ENCODE measurements at places on chromosomes 12 and 14.

DNA sequence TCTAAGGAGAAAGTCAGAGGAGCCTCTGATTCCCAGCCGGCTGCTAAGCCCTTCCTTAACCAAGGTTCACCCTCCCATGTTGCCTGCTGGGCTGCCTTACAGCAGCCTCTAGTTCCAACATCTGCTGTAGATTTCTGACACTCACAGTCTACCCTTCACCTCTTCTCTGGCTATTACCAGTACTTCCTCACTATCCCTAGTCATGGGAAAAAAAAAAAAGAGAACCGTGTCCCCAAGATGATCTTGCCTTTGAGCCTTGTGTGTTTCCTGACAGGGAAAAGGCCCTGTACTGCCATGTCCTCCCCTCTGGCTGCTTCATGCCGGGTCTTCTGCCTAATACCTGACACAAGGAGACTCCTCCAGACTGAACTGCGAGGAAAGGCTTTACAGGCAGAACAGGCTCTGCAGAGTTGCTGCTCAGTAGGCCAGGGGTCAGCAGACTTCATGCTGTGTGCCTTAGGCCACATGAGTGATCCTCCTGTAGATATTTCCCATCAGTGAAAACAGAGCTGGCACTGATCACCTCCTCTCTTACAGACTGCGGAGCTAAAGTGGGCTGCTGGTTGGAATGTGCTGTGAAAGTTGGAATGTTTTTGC, 46.8 kb downstream of the PRKCH start:
- DNase-seq, result no peak

DNA sequence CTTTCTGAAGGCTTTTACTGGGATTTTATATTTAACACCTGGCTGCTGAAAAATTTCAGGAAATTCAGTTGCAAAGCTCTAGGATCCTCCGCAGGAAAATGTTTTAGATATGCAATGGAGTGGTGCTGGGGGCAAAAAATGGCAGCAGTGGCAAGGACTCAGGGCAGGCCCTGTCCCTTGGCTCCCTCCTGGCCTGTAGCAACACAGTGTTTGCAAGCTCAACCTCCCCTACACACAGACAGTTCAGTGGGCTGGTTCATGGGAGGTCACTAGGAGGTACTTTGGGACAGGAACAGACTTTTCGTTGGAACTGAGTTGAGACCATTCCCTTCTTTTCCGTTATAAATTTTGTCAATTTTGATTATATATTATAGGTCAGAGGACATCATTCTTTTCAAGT, 270.4 kb downstream of the ADAMTS20 start:
- DNase-seq, result no peak

GRCh38 chr12:6927379-6928021, at the start of gene ATN1:
Gene ATN1 (plus strand): TSS chr12:6927959. CDS start chr12:6934002, 6,043 bp downstream.
- no peak for DNase-seq

GRCh38 chr12:50053583-50053982, 3.8 kb upstream of the ASIC1 start:
- DNase-seq, result peak; percentile 46

DNA sequence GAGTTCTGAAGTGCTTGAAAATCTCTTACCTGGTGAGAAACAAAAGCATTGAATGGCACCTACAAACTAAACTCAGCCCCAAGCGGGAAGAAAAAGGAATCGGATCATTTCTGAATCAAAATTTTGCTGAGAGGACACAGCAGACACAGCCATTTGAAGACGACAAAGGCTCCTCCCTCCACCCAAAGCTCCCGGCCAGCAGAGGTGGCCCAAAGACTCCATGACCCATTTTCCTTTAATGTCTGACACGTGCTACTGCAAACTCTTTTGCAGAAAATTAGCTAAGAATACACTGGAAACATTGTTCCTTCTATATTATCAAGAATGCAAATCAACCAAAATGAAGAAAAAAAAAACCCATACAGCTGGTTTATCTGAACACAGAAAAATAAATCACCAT, 85.9 kb upstream of the FOXN3 start:
- no peak for DNase-seq

- DNase-seq, result no peak
Observed at GRCh38 chr12:19850346-19851065, 411.2 kb downstream of the AEBP2 start.

DNA sequence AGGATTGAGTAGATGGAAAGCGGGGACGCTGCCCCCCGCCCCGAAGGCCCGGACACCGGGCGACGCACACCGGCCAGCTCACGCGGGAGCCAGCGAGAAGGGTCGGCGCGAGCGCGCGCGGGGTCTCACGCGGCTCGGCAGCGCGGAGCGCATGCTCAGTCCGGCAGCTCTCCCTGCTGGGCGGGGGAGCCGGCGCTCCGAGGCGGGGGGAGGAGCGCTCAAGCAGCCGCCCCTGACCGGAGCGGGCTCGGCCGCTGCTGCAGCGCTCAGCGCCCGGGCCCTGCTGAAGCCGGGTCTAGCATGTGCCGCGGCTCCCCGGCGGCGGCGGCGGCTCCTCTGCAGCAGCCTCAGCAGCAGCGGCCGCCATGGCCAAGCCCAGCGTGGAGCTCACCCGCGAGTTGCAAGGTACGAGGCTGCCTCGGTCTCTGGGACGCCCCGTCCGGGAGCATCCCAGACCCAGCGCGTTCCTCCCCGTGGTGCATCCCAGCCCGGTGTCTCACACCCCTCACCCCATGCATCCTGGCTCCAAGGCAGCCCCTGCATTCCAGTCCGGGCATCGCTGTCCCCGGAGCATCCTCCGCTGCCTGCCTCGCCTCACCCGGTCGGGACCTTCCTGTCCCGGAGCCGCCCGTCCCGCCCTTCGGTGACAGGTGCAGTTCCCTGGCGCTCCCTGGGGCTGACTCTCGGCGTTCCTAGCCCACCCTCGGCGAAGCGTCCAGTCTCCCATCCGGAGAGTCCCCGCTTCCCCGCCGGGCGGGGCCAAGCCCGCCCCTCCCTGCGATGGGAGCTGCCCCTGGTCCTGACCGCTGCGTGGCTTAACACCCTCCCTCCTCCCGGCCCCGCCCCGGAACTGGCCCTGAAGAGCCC, at the start of gene CARMIL3:
TSS of gene CARMIL3 (plus strand) at position 221 of the 867 bp plus-strand sequence. CDS start at position 366, 145 bp downstream.
- peak; percentile 23 for DNase-seq

- DNase-seq, result no peak
Observed at GRCh38 chr12:88743946-88744685, 163.8 kb upstream of the KITLG start.

DNA sequence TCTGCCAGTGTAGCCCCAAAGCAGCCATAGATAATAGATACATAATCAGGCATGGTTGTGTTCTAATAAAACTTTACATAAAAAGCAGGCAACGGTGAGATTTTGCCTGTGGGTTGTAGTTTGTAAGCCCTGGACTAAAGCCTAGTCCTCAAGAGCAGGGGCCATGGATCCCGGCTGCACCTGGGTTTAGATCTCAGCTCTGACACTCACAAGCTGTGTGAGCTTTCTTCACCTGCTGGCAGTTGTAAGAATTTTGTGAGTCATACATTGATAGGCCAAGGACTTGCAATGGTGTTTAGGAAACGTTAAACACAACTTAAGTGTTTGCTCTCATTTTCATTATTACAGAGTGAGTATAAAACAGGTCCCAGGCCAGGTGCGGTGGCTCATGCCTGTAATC, 395.8 kb upstream of the TBX3 start:
- DNase-seq, result no peak

GRCh38 chr12:103748002-103748401, 93.0 kb downstream of the NT5DC3 start:
- DNase-seq, result no peak

DNA sequence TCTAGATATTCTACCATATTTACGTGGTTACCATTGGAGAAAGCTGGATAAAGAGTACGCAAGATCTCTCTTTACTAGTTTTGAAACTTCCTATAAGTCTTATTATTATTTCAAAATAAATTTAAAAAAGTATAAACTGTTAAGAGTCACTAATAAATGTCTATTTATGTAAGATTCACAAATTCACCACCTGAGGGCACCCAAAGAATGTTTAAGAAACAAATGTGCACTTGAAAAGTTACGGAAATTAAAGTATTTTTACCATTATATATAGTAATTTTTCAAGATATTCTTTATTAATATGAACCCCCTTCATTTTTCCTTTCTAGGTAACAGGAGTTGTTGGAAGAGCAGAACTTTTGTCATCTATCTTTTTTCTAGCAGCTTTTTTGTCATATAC, 11.9 kb downstream of the TMTC3 start:
- no peak for DNase-seq

GRCh38 chr14:24607635-24608514, 1.6 kb downstream of the GZMH start:
- DNase-seq, result no peak

GRCh38 chr12:22252057-22252456, 82.5 kb downstream of the ST8SIA1 start:
- no peak for DNase-seq

DNA sequence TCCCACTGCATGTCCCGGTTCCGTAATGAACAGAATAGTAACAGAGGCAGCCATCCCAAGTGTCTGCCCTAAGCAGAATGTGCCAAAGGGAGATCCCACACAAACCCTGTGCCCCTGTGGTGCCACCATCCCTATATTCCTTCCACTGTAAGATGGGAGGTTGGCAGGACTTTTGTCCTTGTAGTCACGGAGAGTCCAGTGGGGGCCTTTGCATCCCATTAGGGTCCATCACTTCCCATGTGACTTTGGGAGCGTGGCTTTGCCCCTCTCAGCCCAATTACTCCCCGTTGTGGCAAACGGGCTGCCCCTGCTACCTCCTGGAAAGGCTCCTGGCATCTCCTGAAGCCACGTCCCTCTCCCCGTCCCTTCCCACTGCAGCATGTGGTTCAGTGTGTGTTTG, 189.5 kb upstream of the FKBP4 start:
- DNase-seq, result no peak

GRCh38 chr12:64452559-64453329, 824 bp downstream of the TBK1 start:
- peak; percentile 89 for DNase-seq

DNA sequence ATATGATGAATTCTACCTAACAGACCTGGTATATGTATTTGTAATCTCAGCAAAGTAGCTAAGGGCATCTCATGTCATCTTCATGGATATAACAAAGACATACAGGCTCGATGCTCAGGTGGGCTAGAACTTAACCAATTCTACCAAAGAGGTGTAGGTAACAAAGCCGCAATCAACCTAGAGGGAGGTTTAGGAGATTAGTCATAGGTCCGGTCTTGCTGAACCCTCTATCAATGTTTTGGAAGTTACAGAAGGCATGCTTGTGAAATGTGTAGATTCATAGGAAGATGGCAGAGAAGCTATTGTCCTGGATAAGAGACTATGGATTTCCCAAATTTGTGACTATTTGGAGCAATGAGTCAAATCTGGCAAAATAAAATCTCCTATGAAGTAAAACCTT, 42.6 kb upstream of the SYCP3 start:
- no peak for DNase-seq

- no peak for DNase-seq
Observed at GRCh38 chr12:91333966-91334365, 151.3 kb upstream of the DCN start.

DNA sequence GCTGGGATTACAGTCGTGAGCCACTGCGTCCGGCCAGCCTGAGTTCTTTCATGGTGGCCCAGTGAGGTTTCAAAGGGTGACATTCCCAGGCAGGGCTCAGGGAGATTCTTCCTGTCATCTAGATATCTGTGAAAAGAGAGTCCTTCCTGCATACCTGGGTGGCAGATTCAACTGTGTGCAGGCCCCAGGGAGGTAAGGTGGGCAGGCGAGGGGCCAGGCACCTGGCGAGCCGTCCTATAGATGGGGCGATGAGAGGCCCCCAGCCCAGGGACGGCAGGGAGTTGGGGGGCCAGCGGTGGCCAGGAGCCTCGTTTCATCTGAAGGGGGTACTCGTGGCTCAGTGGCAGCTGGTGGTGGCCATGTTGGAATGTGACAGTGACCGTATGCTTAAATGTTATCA, 7.1 kb upstream of the EP400 start:
- no peak for DNase-seq

DNA sequence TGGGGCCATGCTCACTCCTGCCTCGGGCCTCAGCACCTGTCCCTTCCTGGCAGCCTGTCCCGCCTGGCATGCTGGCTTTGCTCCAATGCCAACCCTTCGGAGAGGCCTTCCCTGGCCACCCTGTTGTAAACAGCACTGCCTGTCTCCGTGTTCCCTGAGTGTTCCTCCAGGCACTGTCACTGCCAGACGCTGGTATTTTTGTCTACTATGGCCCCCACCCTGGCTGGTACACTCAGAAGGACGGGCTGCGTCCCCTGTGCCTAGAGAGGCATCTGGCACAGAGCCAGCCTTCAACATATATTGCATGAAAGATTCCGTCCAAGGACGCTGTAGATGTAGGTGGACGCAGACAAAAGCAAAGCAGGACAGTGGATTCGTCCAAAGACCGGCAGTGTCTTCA, 2.7 kb upstream of the ASPG start:
- no peak for DNase-seq

DNA sequence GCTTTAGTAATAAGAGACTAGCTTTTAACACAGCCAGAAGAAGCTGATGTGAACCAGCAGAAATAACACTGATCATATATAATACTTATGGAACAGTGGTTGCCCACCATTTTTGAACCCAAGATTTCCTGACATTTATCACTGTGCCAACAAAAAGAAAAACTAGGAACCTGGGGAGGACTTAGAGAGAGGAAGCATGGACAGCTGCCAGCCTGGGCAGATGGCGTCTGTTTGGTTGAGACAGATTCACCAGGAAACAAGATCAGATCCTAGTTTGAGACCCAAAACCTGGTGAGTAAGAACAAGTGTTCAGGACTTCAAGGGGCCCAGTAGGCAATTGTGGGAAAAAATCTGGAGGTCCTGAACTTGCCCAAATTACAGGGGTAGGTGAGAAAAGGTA, 95.3 kb downstream of the BICD1 start:
- no peak for DNase-seq

- no peak for DNase-seq
Observed at GRCh38 chr14:84217066-84217465, 1312.9 kb upstream of the FLRT2 start.

DNA sequence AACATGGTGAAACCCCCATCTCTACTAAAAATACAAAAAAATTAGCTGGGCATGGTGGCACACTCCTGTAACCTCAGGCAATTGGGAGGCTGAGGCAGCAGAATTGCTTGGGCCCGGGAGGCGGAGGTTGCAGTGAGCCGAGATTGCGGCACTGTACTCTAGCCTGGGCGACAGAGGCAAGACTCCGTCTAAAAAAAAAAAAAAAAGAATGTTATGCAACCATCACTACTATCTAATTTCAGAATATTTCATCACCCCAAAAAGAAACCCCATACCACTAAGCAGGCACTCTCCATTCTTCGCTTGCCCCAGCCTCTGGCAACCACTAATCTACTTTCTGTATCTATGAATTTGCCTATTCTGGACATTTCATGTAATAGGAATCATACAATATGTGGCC, 68.8 kb upstream of the AMN start:
- peak; percentile 42 for DNase-seq

DNA sequence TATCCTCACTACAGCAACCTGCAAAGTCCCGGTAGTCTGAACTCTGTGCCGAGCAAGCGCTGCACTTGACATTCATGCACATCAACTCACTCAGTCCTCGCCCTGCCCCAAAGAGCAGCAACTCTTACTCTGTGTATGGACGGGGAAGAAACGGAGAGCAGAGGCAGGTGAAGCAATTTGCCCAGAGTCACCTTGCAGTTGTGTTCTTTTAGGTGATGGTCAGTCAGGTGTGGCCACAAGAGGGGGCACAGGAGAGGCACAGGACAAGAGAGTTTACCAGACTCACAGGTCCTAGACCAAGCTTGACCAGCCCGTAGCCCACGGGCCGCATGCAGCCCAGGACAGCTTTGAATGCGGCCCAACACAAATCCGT, 39.1 kb downstream of the TSPAN11 start:
- DNase-seq, result no peak
